ENCODE measurements at places on chromosomes 2 and 18. TPM values are rescaled to one million over a fixed set of nuclear protein-coding genes. Genes with fewer than 3 reads are reported as not detected.

The LANCL1 gene
- 206 TPM for total RNA-seq

GRCh38 chr18:28059861-28060260, 117.1 kb downstream of the CDH2 start:
- DNase-seq = no peak

- no peak for DNase-seq
Observed at GRCh38 chr2:185567196-185567595, 171.4 kb upstream of the FSIP2 start.

DNA sequence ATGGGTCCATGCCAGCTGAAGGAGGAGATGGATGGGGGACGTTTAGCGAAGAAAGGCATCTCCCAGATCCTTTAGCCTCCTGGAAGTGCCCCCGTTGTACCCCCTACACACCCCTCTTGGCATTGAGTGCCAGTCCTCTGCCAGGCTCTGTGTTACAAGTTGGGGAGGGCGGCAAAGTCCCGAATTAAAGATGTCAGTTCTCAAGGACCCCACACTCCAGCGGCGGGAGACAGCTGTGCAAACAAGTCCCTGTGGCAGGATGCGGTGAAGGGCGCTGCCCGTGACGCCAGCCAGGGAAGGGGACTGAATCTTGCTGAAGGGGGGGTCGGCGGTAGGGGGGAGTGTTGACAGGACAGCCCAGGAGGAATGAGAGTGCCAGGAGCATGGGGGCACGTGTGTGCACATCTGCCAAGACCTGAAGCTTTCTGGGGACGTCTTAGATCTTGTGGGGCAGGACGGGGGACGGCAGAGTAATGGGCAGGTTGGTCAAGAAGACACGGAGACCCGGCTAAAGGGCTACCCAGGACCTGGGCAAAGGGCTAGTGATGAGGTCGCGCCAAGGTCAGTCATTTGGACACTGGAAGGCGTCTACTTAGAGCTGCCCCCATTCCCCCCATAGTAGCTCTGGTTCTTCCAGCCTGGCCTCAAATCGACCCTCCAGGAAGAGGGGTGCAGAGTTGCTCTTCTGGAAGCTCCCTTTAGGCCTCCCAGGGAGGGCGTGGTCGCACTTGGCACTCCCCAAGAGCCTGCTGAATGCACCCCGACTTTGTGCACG, 2.8 kb upstream of the CTDSP1 start:
- no peak for DNase-seq

- no peak for DNase-seq
Observed at GRCh38 chr18:55338978-55339650, 248.9 kb downstream of the TCF4 start.

DNA sequence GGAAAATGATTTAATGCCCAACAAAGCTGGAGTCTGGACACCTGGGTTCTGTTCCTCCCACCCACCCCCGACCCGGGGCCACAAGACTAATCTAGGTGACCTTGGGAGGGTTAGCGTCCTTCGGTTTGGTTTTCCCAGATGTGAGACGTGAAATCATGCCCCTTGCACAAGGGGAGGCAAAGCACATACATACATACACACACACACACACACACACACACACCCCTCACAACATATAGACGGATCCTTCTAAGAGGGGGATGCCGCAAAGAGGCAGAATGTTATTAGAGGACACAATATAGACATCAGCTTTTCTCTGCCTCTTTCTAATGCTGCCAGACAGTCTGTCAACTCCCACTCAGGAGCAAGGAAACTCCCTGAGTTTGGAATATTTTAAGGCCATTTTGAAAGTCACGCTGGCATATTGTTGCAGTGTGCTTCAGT, 616 bp upstream of the RBMS1 start:
- DNase-seq = no peak
